ENCODE measurements at places on chromosomes 7 and 10. TPM values are rescaled to one million over a fixed set of nuclear protein-coding genes. Genes with fewer than 3 reads are reported as not detected.

DNA sequence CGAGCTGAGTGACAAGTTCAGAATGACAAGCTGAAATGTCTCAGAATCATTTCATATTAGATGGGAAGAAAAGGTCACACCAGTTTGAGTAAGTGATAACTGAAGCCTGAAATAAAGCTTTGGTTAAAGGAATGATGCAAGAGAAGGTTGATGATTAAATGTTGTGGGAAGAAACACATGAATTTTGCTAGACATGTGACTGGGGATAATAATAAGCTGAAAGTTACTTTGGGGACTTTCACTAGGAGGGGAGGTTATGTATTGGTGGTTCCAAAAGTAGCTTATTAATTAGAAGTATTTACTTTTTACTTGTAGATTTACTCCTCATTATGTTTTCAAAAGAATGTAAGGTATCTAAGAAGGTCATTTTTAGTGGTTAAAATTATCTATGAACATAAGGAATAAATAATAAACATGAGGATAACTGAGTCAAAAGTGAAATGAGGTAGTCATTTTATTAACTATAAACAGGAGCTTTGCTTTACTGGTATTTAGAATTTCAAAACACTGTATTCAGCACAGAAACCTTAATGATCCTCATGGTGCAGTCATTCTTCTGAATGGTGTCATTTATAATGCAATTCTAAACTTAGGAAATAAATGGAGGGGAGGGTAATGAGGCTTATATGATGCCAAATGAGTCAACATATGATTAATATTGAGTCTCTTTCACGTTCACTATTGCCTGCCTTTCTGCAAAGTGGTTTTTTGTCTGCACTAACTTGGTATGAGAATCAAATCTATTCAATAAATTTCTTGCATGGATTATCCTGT, 63.7 kb downstream of the PRKG1 start:
- DNase-seq: no peak

The SCRN1 gene
- total RNA-seq: 29.6 TPM

The UTF1 gene
- not detected for total RNA-seq

DNA sequence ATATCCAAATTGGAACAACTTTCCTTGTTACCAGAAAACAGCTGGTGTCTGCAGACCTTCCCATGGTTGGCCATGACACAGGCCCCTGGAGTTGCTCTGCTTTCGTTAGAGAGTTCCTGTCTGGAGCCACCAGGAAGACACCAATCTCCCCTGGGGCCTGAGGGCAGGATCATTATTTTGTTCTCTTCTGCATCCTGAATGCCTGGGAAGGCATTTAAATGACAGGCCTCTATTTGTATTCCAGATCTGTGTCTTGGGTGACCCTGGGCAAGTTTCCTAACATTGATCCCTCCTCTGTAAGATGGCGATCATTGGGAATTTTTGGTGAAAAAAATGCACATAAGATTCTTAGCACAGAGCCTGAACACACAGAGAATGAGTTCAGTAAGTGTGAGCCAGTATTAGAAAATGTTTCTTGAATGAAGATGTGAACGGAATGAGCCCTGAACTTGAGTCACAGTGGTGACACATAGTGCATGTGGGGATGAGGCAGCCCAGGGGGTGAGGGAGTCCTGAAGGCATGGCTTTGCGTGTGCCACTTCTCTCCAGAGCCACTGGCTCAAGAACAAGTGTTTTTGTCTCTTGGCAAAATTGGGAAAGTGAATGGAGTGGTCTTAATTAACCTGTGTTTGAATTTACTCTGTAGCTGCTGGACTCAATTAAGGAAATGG, 28.4 kb downstream of the BMPER start:
- no peak for DNase-seq

DNA sequence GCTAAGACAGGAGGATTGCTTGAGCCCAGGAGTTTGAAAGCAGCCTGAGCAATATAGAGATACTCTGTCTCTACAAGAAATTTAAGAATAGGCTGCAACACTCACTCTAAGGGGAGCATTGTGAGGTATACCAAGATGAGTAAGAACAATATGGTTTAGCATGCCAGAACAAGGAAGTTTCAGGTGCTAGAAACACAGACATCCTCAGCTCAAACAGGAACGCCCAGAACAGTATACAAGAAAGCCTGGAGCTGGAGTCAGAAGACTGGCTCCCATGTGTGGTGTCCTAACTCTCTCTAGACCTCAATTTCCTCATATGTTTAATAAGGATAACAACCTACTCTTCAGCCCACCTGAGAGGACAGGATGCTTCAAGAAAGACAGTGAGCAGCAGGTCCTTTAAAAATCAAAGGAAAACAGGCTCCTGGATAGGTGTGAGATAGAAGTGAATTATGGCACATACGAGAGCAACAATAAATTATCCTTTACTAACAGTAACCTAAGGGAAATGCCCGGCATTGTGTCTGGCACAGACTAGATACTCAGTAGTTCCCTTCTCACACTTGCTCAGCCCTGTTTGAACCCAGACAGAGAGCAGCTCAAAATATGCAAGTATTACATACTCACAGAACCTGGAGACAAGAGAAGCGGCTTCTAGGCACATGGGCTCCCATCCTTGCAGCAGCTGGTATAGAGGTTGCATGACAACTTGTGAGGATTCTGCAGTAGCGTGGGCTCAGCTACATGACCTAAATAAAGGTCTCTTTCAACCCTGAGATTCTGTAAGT, 45.4 kb downstream of the KAT6B start:
- no peak for DNase-seq

GRCh38 chr7:16299853-16300252, 121.5 kb downstream of the CRPPA start:
- DNase-seq: no peak

DNA sequence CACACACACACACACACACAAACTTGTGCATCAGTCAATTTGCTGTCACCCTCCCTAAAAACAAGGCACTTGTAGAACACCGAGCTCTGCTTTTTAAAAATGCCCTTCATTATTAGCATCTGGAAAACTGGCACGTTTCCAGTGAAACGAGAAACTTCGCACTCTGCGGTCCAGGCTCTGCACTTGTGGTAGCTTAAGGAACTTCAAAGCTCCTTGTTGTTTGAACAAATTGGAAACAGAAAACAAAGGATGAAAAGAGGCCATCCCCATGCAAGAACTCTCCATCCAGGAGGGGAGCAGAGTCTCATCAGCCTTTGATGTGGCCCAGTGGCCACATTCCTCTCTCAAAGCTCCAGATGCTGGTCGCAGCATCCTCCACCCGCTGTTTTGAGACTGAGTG, 105.1 kb downstream of the C10orf90 start:
- DNase-seq: no peak

The CPA2 gene
- total RNA-seq: not detected

The PNLIP gene
- not detected for total RNA-seq

DNA sequence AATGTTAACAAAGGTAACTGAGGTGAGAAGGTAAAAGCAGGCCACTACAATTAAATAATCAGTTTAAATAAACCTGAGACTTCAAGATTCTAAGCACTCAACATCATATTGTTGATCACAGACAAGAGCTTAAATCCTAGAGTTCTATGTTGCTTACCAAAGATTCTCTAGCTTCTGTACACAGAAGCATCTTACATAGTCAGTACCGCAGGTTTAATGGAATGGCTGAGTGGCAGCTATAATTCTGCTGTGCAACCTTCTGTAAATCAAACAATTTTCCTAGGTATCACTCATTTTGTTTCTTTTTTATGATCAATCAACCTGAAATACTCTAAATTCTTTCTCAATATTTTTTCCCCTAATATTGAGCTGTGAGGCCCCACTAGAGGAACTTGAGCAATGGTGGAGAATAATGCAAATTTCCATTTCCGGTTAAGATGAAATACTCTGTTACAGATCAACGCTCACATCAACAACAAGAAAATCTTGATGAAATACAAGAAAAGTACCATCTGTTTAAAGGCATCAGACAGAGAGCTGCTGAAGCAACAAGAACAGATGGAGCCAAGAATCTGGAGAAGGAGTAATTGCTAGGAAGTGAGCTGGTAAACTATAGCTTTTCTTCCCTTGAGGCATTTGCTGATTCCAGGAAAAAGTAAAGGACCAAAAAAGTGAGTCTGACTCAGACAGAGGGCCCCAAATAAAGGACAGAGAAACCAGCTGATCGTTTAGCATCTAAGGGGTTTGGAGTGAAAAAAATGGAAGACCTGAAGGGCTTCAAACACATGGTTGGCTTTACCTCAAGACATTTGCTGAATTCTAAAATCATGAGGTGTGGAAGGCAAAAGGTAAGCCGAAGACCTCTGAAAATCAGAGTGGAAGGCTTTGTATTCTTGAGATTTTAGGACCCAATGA, 22.6 kb downstream of the PNPLA8 start:
- DNase-seq: no peak

DNA sequence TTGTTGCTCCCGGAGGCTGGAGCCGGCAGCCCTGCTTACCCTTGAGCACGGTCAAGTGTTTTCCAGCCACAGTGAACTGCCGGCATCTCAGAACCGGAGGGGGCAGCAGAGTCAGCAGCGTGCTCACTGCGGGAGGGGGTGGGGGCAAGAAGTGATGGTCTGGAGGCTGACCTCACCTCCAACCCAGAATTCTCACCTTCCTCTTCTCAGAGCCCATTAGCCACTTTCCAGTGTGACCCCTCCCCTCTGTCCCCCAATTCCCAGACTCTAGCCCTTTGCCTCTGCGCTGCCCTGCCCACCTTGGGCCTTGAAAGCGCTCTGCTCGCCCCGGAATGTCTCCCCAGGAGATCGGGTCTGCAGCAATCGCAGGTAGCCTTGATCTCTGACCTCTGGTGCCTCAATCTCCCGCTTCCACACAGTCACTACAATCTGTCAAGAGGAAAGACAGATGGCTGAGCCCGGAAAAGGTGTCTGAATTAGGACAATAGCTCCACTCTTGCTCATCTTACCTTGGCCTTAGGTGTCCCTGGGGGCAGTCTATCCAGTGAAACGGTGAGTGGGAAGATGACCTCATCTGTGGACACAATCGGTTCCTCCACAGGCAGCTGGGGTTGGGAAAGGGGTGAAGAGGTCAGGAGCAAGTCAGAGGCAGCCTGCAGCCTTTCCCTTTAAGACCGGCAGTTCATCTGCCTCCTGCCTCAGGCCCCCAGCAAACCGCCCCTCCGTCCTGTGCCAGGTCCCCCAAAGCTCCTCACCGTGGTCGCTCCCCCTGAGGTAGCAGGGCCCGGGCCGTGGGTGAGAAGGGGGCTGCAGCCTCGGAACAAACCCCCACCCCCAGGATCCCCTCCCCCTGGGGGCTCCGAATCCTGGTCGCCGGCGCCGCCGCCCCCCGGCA, 942 bp downstream of the TRAPPC14 start:
- no peak for DNase-seq

The GJD4 gene
- total RNA-seq: not detected

GRCh38 chr10:132715776-132716680, 69.9 kb downstream of the NKX6-2 start:
- DNase-seq: no peak
